ENCODE measurements at places on chromosomes 5 and 9.

- DNase-seq, result no peak
Observed at GRCh38 chr5:893137-893506, 438 bp downstream of the TRIP13 start.

- DNase-seq, result no peak
Observed at GRCh38 chr9:8859416-8859815, 1059.8 kb upstream of the DMAC1 start.

- DNase-seq, result no peak
Observed at GRCh38 chr5:169128679-169129078, 172.3 kb downstream of the SLIT3 start.

GRCh38 chr9:22064957-22065356, 55.9 kb upstream of the CDKN2B start:
- DNase-seq, result no peak

DNA sequence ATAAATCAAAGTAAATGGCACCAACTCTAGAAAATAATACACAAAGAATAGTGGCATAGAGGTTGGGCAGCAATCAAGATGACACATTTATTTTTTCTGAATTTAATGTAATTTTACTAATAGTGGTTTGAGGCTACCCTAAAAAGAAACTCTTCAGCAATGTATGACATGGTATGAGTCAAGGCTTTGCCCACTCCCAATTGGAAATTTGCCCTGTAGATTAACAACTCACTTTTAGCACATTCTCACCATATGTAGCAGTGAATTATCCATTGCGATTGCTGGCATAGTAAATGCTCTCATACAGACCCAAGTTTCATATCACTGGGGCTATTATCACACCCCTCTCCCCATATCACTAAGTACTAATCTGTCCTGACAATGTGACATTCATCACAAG, 832.1 kb upstream of the ZNF608 start:
- DNase-seq, result peak; percentile 50

DNA sequence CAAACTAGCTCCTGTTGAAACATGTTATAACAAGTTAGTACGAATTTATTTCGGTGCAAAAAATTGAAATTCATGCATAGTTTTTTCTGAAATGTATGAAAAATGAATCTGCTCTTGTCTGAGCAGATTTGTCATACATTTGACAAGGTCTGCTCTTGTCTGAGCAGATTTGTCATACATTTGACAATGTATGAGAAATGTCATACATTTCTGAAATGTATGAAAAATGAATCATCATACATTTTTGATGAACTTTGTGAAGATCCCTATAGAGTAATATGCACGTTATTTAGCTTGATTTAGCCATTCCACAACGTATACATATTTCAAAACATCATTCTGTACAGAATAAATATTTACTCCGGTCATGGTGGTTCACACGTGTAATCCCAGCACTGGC, 85.9 kb upstream of the PARP8 start:
- DNase-seq, result no peak

DNA sequence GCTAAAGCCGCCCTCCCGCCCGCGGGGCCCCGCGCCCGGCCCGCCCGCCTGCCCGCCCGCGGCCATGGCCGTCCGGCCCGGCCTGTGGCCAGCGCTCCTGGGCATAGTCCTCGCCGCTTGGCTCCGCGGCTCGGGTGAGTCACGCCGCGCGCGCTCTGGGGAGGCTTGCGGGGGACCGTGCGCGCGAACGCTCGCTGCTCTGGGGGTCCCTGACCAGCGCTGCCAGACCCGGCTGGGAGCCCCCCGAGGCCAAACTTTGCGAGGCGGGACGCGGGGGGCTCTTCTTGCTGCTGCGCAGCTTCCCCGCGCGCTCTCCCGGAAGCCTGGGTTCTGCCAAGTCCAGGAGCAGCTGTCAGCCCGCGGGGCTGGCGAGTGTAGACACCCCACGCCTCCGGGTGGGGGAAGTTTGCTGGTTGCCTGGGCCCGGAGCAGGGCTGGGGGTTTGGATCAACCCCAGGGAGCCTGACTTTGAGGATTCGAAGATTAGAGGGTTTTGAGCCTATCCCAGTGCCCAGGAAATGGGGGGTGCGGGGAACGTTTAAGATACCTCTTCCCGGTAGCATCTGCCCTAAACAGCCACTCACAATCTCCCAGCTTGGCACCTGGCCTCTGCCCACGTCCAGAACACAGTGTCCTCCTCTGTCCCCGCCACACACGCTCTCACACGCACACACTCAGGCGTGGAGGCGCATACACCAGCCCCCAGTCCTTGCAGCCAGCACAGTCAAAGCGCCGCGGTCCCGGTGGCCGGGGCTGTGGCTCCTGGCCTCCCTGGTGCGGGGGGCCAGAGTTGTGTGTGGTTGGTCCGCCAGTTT, 535 bp downstream of the UNC5A start:
- DNase-seq, result no peak
